CD4-positive, alpha-beta T cell treated with Interleukin-4 for 1 hour (primary cell): ENCODE measurements at places on chromosomes 16 and 17.

- no peak for DNase-seq
Observed at GRCh38 chr17:29179232-29180033, 765 bp downstream of the MYO18A start.

- no peak for DNase-seq
Observed at GRCh38 chr16:81774348-81774747, 4.7 kb upstream of the PLCG2 start.

- no peak for DNase-seq
Observed at GRCh38 chr17:15341385-15341849, at the start of gene TEKT3. TEKT3 (minus strand) TSS chr17:15341597; CDS start chr17:15331585, 10,012 bp downstream.

- DNase-seq, result no peak
Observed at GRCh38 chr16:77989846-77990245, 32.5 kb upstream of the CLEC3A start.

DNA sequence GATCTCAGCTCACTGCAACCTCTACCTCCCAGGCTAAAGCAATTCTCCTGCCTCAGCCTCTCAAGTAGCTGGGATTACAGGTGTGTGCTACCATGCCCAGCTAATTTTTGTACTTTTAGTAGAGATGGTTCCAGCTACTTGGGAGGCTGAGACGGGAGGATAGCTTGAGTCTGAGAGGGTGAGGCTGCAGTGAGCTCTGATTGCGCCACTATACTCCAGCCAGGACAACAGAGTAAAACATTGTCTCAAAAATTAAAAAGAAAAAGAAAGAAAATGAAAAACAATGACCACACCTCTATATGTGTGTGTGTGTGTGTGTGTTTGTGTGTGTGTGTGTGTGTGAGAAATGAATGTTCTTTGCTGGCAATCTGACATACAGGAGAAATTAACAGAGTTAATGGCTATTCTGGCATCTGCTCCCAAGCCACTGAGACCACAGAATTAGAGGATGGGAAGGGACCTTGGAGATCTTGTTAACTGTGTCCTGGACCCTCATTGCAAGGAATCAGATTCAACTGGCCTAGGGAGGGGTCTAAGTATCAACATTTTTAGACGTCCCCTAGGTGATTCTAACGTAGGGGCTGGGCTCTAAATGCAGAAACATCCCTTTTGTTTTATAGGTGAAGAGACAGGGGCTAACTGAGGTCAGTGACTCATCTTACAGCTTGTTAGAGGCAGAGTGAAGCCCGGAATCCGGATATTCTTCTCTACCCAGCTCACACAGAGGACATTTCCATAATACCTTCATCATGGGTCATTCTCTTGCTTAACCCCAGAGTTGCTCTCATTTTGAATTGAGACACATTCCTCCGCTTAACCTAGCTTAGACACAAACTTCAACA, 16.4 kb upstream of the MARCHF10 start:
- DNase-seq, result no peak
